ENCODE measurements at places on chromosomes 6 and 20.

- DNase-seq, result no peak
Observed at GRCh38 chr6:149493761-149494320, 9.0 kb upstream of the ZC3H12D start.

- no peak for DNase-seq
Observed at GRCh38 chr6:149114167-149114566, 203.3 kb upstream of the TAB2 start.

DNA sequence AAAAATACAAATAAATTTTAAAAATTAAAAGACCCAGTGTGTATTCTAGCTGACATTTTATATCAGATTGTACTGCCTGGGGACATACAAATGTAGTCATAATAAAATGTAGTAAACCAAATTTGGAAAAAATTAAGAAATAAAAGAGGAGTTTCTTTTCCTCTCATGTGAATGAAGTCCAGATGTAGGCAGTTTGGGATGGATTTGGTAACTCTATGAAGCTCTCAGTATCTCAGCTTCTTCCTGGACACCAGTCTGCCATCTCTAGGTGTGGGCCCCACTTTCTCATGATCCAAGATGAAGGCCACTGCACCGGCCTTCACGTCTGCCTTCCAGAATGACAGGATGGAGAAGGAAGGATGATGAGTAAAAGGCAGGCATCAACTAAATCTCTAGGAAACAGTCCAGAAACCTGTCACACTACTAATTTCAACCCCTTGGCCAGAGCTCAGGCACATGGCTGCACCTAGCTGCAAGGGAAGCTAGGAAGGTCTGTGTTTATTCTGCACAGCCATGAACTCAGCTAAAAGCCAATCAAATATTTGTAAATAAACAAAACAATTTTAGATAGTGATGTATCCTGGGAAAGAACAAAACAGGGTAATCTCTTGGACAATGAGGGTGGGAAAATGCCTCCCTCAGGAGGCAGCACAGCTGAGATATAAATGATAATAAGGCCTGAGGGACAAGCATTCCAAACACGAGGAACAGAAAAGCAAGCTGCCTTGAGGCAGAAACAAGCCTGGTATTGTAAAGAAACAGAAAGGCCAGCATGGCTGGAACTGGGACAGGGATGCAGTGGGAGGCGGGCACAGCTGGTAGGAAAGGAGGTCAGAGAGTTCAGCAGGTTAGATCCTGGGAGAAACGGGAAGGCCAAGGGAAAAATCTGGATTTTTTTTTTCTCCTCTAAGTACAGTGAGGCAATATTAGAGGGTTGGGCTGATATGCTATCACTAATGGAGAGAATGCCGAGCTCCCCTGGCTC is 88.5 kb upstream of the PTPN1 start:
- no peak for DNase-seq

DNA sequence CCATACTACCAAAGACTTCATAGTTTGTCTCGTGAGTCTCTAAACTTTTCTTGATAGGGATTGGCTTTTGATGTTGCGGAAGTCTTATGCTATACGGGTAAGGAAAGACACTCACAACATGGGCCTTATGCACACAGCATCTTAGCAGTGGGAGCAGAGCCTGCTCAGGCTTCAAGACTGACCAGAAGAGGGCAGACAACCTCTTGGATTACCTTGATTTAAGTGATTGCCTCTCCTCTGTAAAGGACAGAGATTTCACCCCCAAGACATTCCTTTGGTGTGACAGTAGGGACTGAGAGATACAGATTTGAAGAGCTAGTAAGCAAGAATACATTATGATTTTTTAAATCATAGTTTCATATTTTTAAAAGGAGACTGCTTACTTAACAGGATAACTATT is 71.0 kb upstream of the SAMD3 start:
- DNase-seq, result peak; percentile 55

GRCh38 chr20:17391127-17391771 is 139.9 kb downstream of the BFSP1 start:
- no peak for DNase-seq

- DNase-seq, result no peak
Observed at GRCh38 chr20:49901588-49901987, 13.7 kb downstream of the SPATA2 start.

DNA sequence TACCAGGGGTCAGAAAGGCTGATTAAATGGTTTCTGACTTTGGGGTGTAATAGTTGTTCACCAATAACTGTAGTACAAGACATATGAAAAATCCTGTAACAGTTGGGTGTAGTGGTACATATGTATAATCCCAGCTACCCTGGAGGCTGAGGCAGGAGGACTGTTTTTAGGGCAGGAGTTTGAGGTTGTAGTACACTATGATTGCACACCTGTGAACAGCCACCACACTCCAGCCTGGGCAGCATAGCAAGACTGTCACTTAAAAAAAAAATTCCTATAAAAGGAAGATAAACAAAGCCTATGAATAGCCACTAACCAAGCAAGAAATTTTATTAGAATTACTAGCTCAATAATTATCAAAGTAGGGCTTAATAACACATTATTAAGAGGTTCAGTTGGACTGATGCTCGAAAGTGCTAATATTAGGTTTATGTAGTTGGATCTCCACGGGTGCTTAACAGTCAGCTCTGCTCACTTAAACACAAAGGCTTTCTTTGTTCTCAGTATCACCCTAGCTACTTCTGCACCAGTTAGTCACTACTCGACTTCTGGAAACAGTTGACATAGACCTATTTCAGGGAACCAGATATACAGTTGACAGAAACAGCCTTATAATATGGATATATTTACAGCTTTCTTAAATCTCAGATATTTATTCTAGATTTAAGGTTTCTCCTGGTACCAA is 113.0 kb downstream of the MTFR2 start:
- no peak for DNase-seq

- DNase-seq, result no peak
Observed at GRCh38 chr20:48638546-48638945, 189.3 kb downstream of the PREX1 start.

DNA sequence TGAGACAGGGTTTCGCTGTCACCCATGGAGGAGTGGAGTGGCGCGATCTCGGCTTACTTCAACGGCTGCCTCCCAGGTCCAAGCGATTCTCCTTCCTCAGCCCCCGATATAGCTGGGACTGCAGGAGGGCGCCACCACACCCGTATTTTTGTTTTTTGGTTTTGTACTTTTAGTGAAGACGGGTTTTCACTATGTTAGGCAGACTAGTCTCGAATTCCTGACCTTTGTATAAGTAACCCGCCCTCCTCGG is 115.4 kb upstream of the BTN3A2 start:
- no peak for DNase-seq

DNA sequence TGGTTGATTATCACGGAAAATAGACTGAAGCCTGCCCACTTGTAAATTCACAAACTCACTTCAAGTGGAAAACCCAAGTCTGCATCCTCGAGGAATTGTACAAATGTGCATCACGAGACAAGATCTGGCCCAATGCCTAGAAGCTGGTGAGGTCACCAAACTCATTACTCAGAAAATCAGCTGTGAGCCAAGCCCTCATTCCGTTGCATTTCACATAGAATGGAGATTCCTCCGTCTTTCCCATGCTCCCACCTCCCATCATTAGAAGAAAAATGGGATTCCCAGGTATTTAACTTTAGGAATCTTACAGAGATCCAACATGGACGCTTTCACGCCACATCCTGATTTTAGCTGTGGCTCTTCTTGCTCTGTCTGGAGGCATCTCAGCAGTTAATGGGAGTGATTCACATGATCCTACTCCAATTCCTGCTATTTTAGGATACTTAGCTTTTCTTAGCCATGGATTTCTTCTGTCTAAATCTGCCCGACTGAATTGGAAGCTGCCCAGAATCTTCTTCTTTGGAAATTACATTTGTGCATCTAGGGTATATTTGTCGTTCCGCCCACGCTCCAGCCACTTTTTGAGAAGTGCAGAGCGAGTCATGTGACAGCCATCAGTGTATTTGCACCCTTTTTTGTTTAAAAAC is 68.7 kb upstream of the STMND1 start:
- DNase-seq, result no peak

GRCh38 chr6:40268614-40269013 is 318.6 kb downstream of the LRFN2 start:
- no peak for DNase-seq

- no peak for DNase-seq
Observed at GRCh38 chr6:116949964-116950363, 72.9 kb downstream of the RFX6 start.

DNA sequence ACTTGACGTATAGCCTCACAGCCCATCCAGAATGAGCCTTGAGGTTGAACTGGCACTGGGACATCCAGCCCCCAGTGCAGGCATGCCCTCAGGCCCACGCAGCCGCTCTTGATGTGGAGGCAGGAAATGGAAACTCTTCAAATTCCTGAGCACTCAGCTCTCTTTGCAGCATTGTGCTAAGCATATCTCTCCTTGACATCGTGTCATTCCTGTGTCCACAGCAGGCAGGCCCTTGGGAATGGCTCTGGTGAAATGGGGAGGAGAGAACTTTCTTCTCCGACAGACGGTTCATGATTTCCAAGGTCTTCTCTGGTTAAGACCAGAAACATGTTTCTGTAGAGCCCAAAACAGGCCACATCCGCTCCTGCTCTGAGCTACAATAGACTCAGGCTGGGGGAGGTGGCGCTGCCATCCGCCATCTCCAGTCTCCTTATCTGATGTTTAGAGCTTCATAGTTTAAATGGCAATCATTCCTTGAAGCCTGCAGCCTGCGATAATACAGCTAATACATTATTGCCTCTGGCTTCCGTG is 248.8 kb downstream of the CDH4 start:
- DNase-seq, result no peak

GRCh38 chr6:51901766-51902764 is 185.3 kb downstream of the PKHD1 start:
- DNase-seq, result no peak

DNA sequence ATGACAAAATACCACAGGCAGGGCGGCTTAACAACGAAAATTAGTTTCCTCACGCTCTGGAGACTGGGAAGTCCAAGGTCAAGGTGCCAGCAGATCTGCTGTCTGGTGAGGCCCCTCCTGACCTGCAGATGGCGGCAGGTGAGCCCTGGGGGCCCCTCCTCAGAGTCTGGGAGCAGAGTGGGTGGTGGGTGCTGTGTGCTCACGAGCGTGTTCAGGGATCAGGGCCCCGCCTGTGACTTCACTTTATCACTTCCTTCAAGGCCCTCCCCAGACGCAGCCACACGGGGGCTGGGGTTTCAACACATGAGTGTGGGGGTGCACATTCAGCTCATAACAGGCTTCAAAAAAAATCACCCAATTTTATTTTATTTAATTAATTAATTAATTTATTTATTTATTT is 39.3 kb downstream of the SLC2A4RG start:
- DNase-seq, result no peak

DNA sequence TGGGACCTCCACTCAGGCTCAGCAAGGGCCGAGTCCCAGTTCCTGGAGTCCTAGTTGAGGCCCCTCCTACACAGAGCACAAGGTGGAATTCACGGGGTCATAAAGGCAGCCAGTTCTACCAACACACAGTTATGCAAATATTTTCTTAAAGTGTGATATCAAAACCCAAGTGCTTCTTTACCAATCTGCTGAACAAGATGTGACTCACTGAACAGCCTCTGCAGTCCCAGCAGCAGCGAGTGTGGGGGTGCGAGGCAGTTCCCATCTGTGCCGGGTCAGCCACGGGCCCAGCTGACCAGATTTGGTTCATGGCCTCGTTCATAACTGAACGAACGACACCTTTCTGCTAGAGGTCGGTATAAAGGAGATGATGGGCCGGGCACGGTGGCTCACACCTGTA is 4.5 kb upstream of the TCEA2 start:
- DNase-seq, result no peak

DNA sequence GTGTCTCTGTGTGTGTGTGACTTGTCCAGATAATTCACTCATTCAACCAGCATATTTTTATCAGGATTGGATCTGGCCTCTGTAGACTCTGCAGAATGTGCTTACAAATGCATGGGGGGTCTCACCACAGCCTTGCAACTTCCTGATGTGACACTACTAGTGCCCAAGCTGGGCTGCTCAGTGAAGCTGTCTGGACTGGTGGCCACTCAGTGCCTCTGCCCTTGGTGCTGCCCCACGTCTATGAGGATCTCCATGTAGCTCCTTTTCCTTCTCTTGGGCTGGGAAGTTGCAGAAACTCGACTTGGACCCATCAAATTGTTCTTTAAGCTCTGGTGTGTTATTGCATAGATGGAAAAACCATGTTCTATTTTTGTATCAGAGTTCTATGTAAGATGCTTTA is 75.8 kb downstream of the NRN1 start:
- no peak for DNase-seq

DNA sequence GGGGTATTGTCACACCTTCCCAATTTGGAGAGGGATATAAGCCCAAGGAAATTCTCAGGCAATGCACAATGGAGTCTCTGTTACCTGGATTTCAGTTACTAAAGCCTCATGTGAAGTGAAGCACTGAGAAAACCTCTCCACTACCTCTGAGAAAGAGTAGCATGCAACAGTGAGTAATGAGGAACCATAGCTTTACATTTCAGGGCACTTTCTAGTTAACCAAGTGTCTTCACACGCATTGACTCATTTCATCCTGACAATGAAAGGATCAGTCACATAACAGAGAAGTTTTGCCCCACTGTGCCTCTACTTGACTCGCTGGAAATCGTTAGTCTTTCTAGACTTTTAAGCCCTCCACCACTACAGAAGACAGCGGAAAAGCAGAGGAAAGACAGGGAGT is 86.2 kb upstream of the ARID1B start:
- no peak for DNase-seq

DNA sequence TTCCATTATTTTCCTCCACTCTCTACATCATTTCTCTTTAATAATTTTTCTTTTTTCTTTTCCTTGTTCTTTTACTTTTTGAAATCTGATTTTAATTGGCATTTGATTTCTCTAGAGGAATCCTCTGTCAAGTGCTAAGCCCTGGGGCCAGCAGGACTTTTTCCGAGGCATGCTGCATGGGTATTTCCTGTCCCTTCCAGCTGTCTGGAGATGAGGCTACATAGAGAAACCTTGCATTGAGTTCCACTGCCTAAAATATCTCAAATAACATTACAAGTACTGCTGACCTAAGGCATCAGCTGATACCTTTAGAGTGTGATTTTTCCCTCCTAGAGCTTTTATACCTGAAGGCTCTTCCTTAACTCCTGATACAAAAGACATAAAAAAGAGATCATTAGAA is 6.2 kb downstream of the RNF217 start:
- no peak for DNase-seq

DNA sequence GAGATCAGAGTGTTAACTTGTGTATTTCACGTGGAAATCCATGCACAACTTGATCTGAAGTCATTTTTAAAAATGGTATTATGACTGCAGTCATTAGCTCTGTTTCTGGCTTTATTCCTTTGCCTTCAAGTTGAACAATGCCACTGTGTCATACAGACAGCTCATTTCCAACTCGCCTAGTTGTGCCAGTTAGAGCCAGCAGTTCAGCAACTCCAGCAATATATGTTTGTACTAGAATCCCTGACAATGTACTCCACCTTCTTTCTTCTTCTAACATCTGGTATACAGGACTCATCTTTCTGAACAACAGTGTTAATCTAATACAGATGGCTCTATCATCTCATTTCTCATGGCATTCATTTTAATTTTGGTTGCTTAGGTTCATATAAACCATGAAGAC is 418.3 kb upstream of the POU3F2 start:
- no peak for DNase-seq

- DNase-seq, result no peak
Observed at GRCh38 chr6:39808346-39808745, 16.2 kb downstream of the DAAM2 start.

GRCh38 chr20:19540392-19540791 is 217.7 kb upstream of the RIN2 start:
- DNase-seq, result no peak

- no peak for DNase-seq
Observed at GRCh38 chr6:121435444-121436069, at the start of gene GJA1. Gene GJA1, plus strand, starts transcription at chr6:121435646. Its CDS starts 11,202 bp downstream, at chr6:121446848.

- no peak for DNase-seq
Observed at GRCh38 chr6:378958-379409, 12.6 kb upstream of the IRF4 start.

- no peak for DNase-seq
Observed at GRCh38 chr20:38229376-38230252, 30.9 kb downstream of the KIAA1755 start.

All from DND-41 (cell line).